ENCODE measurements at places on chromosomes 3 and 15. TPM values are rescaled to one million over a fixed set of nuclear protein-coding genes. Genes with fewer than 3 reads are reported as not detected.

RPS17 gene
- 3,180 TPM for total RNA-seq

PPP4R2 gene
- 80.3 TPM for total RNA-seq

LEKR1 gene
- 1.0 TPM for total RNA-seq

ADAMTS9 gene
- total RNA-seq = not detected

TMED3 gene
- 12.7 TPM for total RNA-seq

IL1RAP gene
- 14.7 TPM for total RNA-seq

PLXNB1 gene
- 2.0 TPM for total RNA-seq

SMAD6 gene
- total RNA-seq = 0.69 TPM

ATG3 gene
- total RNA-seq = 43.8 TPM

RTP4 gene
- total RNA-seq = 1.1 TPM

DNA sequence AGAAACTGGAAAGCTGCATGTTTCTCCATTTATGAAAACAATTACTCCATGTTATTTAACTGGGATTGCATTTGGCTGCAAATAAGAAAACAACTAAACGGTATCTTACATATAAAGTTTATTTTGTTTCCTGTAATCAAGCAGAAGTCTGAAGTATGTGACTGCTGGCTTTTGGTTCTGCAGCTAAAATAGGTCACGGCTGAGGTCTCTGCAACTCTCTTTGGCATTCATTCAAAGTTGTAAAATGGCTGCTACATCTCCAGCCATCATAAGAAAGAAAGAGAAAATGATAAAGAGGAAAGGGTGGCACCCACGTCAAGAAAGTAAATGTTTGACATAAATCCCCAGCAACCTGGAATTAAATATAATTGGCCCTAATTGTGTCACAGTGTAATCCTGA is 406.1 kb downstream of the TBC1D5 start:
- DNase-seq = no peak
- H3K4me1 ChIP-seq = no peaks in the 10 kb centered on the region
- H3K36me3 ChIP-seq = no peaks in the 10 kb centered on the region
- no peak overlapping the region for H3K27ac ChIP-seq
- no peak overlapping the region for H3K4me3 ChIP-seq

DNA sequence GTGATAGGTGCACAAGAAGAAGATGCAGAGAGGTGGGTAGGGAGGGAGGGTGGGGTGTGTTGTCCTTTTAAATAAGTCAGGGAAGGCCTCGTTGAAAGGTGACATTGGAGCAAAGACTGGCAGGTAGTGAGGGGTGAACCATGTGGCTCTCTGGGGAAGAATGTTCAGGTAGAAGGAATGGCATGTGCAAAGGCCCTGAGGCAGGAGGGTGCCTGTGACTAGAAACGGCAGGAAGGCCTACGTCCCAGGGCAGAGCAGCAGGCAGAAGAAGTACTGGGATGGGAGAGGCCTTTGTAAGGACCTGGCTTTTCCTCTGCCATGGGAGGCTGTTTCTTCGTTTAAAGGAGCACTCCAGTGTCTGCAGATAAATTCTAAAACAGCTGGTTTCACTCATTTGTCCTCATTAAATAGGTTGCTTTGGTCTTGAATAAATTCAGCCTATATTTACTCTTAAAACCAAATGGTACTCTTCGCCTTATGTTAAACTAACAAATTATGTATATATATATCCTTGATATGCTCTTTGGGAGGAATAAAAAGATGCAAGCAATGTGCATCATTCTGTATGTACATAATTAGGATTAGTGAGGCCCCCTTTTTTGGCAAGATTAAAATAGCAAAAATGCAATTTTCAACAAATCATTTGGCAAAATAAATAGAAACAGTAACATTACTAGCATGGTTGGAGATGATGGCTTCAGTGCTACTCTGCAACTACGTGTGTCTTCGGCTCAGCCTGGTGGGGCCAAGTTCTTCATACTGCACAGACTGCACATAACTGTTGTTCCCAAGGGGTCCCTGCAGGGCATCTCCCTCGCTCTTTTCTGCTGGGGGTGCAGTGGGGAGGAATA is 151.4 kb downstream of the KLF13 start:
- DNase-seq = no peak
- peaks cover 58% of the 10 kb centered on the region for H3K4me1 ChIP-seq
- H3K27me3 ChIP-seq = no peaks in the 10 kb centered on the region
- H3K36me3 ChIP-seq = no peaks in the 10 kb centered on the region
- H3K27ac ChIP-seq = no peak overlapping the region

- peaks cover 6% of the 10 kb centered on the region for H3K4me1 ChIP-seq
- H3K36me3 ChIP-seq = no peaks in the 10 kb centered on the region
- DNase-seq = no peak
- H3K4me3 ChIP-seq = no peak overlapping the region
- H3K27ac ChIP-seq = no peak overlapping the region
- no peaks in the 10 kb centered on the region for H3K27me3 ChIP-seq
Observed at GRCh38 chr15:64810497-64811326, 14.7 kb downstream of the PIF1 start.

GRCh38 chr3:11509173-11510000 is 134.3 kb downstream of the VGLL4 start:
- no peaks in the 10 kb centered on the region for H3K27me3 ChIP-seq
- H3K4me3 ChIP-seq = no peak overlapping the region
- no peaks in the 10 kb centered on the region for H3K4me1 ChIP-seq
- no peaks in the 10 kb centered on the region for H3K36me3 ChIP-seq

DNA sequence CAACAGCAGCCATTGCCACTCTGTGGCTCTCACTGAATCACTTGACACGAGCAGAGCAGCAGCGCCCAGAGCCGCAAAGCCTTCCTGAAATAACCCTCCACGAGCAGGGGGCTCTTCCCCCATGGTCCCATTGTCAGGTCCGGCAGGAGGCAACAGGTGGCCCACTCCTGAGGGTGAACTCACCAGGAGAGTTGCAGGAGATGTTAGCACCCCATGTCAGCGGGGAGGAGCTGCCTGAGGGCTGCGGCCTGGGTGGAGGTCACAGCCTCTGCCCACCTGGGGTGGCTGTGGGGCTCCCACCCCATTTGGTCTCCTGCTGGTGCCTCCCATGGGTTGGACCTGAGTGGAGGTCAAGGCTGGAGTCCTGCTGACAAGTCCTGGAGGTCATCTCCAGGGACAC is 12.3 kb upstream of the C3orf22 start:
- H3K4me1 ChIP-seq = no peaks in the 10 kb centered on the region
- no peaks in the 10 kb centered on the region for H3K27me3 ChIP-seq
- no peak overlapping the region for H3K27ac ChIP-seq
- H3K36me3 ChIP-seq = no peaks in the 10 kb centered on the region
- no peak overlapping the region for H3K4me3 ChIP-seq
- no peak for DNase-seq

DNA sequence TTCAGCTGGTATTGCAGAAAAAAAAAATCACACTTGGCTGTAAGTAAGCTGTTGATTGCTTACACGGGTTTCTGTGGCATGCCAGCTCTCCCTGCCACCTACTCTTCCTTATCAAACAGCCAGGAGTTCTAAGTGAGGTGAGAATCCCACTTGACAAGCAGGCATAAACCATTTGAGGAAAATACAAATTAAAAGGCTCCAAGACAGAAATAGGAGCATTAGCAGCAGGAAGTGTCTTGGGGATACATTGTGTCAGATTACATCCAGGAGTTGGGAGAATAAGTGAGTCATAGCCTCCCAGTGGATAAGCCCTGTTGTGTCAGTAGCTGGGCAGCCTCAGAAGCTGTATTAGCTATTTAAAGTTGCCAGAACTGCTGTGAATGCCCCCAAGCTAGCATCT is 256.0 kb downstream of the CNTN4 start:
- no peaks in the 10 kb centered on the region for H3K27me3 ChIP-seq
- H3K4me3 ChIP-seq = no peak overlapping the region
- H3K4me1 ChIP-seq = no peaks in the 10 kb centered on the region
- no peaks in the 10 kb centered on the region for H3K36me3 ChIP-seq
- H3K27ac ChIP-seq = no peak overlapping the region
- no peak for DNase-seq

- H3K36me3 ChIP-seq = no peaks in the 10 kb centered on the region
- no peaks in the 10 kb centered on the region for H3K4me1 ChIP-seq
- H3K27ac ChIP-seq = no peak overlapping the region
- no peaks in the 10 kb centered on the region for H3K27me3 ChIP-seq
- DNase-seq = no peak
Observed at GRCh38 chr3:30180310-30181177, 425.9 kb upstream of the TGFBR2 start.

GRCh38 chr3:157129803-157130466 is 30.0 kb downstream of the CCNL1 start:
- peak overlapping the region; percentile 80 for H3K27ac ChIP-seq
- no peaks in the 10 kb centered on the region for H3K36me3 ChIP-seq
- H3K27me3 ChIP-seq = no peaks in the 10 kb centered on the region
- H3K4me3 ChIP-seq = peak overlapping the region; percentile 28

DNA sequence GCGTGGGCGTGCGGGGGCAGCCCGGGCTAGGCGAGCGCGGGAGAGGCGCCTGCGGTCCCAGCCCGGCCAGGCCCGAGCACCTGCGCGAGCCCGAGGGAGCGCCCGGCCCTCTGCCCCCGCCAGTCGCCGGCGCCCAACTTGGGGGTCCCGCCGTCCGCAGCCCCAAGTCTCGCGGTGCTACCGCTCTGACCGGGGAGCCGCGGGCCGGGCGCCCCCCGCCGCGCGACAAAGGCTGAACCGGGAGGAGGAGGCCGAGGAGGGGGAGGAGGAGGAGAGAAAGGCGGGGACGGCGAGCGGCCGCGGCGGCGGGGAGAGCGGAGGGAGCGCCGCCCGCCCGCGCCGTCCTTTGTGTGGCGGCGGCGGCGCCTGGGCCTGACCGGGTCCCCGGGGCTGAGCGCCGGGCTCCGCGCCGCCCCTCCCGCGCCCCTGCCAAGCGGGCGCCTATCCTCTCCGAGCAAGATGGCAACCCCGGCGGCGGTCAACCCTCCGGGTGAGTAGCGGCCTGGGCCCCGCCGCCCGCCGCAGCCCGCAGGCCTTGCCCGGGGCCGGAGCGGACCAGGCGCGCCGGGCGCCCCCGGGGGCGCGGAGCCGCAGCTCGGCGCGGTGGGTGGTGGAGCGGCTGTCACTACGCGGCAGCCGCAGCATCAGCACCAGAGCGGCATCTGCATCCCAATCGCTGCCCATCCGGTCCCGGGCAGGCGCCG is at the start of gene ARNT2:
ARNT2 (plus strand) TSS at position 326 of the 704 bp plus-strand sequence; CDS start at position 460, 134 bp downstream.
- H3K27me3 ChIP-seq = peaks cover 78% of the 10 kb centered on the region
- H3K4me3 ChIP-seq = no peak within 1 kb of the TSS
- DNase-seq = no peak
- no peaks in the 10 kb centered on the region for H3K36me3 ChIP-seq
- peaks cover 2% of the 10 kb centered on the region for H3K4me1 ChIP-seq

DNA sequence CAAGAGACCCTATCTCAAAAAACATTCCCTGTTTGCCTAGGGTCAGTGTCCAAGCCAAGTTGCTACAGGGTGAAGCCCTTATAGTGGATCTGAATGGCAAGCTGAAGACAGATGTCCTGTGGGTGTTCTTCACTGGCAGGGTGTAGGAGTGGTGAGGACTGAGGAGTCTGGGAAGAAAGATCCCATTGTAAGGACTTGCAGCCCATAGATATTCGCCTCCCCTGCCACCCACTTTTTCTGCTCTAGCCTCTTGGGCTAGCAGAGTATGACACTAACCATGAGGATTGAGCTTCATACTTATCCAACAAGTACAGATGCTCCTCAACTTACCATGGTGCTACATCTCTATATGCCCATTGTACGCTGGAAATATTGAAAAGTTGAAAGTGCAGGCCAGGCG is 13.2 kb downstream of the CYP19A1 start:
- no peaks in the 10 kb centered on the region for H3K4me1 ChIP-seq
- H3K4me3 ChIP-seq = no peak overlapping the region
- H3K27me3 ChIP-seq = no peaks in the 10 kb centered on the region
- DNase-seq = no peak
- H3K36me3 ChIP-seq = no peaks in the 10 kb centered on the region

- no peak for DNase-seq
- no peaks in the 10 kb centered on the region for H3K4me1 ChIP-seq
- H3K4me3 ChIP-seq = no peak overlapping the region
- H3K27ac ChIP-seq = no peak overlapping the region
- no peaks in the 10 kb centered on the region for H3K27me3 ChIP-seq
Observed at GRCh38 chr15:68765602-68766368, 54.9 kb downstream of the ANP32A start.

DNA sequence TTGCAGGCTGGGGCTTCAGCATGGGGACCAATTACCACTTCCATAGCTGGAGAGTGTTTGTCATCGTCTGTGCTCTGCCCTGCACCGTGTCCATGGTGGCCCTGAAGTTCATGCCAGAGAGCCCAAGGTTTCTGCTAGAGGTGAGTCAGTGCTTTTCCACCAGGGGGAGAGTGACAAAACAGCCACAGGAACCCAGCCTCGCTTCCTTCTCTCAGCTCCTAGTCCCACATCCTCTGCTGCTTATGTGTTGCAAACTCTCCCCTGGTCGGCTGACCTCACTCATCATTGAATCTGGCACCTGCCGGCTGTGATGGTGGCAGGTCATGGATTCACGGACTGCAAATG is 158.3 kb downstream of the SV2B start:
- H3K27me3 ChIP-seq = peaks cover 3% of the 10 kb centered on the region
- H3K4me1 ChIP-seq = no peaks in the 10 kb centered on the region
- DNase-seq = no peak
- no peaks in the 10 kb centered on the region for H3K36me3 ChIP-seq
- no peak overlapping the region for H3K4me3 ChIP-seq

DNA sequence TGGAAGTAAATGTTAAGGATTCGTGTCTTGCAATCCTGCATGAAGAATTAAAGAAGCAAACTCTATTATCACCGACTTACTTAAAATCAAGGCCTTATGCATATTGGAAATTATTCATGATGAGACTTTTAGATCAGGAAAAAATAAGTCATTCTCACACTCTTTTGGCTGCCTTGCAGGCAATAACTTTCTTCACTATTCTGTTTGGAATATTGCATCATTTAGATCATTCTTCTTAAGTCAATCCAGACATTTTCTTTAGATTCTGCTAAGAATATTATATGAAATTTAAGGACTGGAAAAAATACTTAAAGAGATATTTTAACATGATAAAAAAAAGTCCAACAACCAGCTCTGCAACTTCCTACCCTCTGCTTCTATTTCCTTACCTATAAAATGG is 245.4 kb downstream of the LRRN1 start:
- no peak for DNase-seq
- no peak overlapping the region for H3K4me3 ChIP-seq
- H3K27me3 ChIP-seq = no peaks in the 10 kb centered on the region
- H3K36me3 ChIP-seq = no peaks in the 10 kb centered on the region
- no peak overlapping the region for H3K27ac ChIP-seq

Measured in CD4-positive, alpha-beta T cell (primary cell).